ENCODE measurements at places on chromosomes 6 and 20. TPM values are rescaled to one million over a fixed set of nuclear protein-coding genes. Genes with fewer than 3 reads are reported as not detected.

The BNIP5 gene
- polyA plus RNA-seq = not detected

The KIF6 gene
- polyA plus RNA-seq = 0.17 TPM

The BCAS1 gene
- 0.33 TPM for polyA plus RNA-seq

GRCh38 chr6:25181923-25182322, 97.3 kb upstream of the CARMIL1 start:
- DNase-seq = no peak

- DNase-seq = no peak
Measured at GRCh38 chr20:9206486-9206885, 137.6 kb downstream of the PLCB4 start.

GRCh38 chr6:143125864-143126573, 65.3 kb downstream of the AIG1 start:
- DNase-seq = no peak
